ENCODE measurements at places on chromosomes 5 and 9.

DNA sequence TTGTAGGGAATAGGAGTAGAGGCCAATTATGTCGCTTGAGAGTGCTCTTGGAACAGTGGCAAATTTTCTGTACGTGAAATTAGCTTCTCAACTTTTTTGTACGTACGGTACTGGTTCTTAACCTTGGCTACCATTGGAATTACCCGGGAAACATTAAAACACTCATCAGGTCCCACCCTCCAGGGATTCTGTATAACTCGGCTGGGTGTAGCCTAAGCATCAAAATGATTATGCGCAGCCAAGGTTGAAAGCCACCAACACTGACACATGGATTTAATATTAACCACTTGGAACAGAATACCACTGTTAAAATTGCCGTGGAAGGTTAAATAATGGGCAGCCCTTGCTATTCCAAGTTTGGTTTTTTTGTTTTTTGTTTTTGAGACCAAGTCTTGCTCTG, 17.4 kb downstream of the DNAJA1 start:
- no peak for DNase-seq

DNA sequence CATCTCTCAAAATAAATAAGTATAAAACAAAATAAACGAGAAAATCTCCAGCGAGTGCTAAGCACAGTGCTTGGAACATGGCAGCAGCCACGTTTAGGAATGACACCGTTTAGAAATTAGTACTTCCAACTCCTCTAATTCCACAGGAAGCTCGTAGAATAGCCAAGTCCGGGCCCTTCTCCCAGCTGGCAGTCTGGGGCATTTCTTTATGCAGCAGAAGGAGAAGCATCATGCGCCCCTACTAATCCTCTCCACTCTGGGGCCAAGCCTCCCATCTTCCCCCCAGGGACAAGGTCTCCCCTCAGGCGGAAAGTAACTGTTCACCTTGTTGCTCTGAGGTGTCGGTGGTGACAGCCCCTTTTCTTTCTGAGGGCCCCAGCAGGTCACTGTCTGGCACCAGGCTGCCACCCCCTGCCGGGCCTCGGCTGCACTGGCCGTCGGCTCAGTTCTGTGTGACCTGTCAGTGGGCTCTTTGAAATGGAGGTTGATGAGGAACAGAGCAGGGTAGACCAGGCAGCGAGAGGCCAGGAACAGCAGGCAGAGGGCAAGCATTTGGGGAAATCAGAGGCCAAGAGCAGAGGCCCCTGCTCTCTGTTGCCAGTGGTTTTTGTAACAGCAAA, 113.5 kb upstream of the WWC1 start:
- DNase-seq = no peak

- DNase-seq = peak; percentile 29
Observed at GRCh38 chr5:159345336-159345735, 15.0 kb upstream of the IL12B start.

- DNase-seq = no peak
Observed at GRCh38 chr5:173524136-173524535, 92.3 kb downstream of the BOD1 start.

DNA sequence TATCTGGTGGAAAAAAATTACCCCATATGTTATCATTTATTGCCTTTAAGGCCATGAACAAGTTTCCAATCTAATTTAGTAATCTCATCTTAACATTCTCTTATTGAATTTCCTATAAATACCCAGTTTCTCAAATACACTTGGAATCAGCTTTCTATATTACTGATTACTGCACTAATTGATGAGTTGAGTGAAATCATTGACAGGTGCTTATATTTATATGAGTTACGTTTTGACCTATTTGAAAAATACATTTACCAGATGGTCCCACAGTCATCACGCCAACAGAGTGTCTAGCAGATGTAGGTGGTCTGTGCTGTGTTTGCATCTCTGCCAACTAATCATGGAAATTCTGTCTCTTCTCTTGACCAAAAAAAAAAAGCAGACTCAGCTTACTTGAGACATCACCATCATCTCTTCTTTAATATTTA, 307.3 kb upstream of the NREP start:
- no peak for DNase-seq

DNA sequence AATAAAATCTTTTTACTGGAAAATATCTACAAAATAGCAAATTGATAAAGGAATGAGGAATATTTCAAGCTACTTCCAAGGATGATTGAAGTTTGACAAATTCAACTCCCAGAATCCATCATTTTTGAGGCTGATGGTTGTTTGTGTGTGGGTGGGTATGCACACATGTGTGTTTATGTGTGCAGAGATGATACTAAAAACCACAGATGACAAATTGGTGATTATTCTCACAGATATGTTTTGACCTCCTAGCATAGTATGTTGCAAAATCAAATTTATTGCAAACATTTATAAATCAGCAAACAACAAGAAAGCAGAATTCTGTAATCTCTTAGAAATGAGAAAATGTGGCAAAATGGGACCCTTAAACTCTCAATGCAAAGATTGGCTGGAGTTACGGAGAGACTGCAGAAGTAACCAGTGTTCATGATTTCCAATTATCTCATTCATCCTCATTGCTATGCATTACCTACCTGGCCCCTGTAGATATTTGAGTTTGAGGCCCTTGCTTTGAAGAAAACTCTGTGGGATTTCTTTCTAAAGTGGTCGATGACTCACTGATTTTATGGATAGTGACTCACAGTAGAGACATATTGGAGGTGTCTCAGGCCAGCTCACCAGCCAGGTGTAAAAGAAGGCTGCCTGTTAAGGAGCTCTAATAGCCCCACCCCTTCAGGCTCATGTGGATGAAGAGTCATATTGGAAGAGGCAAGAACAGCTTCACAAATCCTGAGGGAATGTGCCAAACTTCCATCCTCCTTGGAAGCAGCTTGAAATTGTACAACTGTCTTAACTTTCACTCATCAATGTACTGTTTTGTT, 44.6 kb upstream of the TMC1 start:
- DNase-seq = no peak

GRCh38 chr5:154516475-154516874, 38.4 kb upstream of the HAND1 start:
- no peak for DNase-seq

- no peak for DNase-seq
Observed at GRCh38 chr5:158465086-158465972, 606.4 kb upstream of the CLINT1 start.

GRCh38 chr5:1293416-1294205, 1.3 kb downstream of the TERT start:
- DNase-seq = no peak

GRCh38 chr5:12566441-12566840, 662.2 kb upstream of the CTNND2 start:
- DNase-seq = no peak

DNA sequence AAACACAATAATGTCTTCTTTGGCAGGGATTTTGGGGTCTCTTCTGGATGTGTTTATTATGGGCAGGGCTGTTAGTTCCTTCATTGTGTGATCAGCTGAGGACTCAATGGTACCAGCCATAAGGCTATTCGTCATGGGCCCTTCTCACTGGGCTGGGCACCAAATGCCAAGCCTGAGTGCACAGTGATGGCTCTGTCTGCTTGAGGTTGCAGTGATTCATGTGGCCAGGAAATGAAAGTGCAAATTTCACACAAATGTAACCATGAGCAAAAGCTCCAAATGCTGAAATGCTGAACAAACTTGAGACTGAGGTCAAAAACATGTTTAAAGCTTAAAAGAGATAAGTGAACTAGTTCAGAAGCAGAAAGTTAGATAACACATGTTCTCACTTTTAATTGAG, 191.0 kb downstream of the TARS1 start:
- DNase-seq = no peak

GRCh38 chr5:128384068-128384467, 154.0 kb downstream of the FBN2 start:
- DNase-seq = no peak

DNA sequence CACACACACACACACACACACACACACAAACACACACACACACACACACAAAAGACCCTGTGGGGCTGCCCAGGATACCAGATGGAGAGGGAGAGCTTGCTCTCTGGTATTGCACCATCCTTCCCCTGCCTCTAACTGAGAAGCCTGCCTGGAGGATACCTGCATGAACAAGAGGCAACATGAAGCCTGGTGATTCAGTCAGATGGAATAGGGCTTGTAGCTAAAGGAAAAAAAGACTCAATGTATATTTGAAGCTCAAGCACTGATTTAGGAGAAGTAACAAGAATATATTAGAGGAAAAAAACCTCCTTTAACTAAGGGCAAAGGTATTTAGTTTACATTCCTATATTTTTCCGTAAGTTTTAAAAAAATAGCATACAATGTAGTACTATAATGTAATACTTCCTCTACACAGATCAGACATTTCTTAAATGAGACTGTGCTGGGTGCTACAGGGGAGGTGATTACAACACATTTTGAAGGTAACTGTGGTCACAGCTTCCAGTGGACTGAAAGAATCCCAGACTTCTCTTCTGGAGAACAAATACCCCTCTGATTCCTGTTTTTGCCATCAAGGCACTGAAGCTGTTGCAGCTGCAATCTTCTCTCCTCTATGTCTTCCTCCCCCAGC, 169.3 kb downstream of the DCP2 start:
- DNase-seq = no peak

GRCh38 chr5:72000707-72001106, 106.6 kb upstream of the MAP1B start:
- no peak for DNase-seq

All from CD4-positive, alpha-beta T cell treated with Interferon alpha-2 for 1 hour (primary cell).